ENCODE measurements at places on chromosomes 5 and 9.

DNA sequence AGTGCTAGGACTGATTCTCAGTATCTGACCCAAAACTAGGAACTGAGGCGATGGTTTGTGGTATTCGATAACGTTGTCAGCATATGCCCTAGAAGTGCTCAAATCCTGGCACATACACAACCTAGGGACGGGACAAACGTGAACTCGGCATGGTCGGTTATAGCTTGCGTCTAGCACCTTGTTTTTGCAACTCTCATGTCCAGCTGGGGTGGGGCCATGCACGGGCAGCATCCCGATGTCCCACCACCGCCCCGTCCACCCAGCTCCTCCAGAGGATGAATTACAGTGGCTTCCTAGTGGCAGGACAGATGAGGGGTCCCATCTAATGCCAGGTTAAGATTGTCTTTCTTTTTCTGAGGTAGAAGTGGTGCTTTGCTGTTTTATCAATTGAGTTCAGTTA, 31.6 kb downstream of the PROP1 start:
- DNase-seq, result no peak

DNA sequence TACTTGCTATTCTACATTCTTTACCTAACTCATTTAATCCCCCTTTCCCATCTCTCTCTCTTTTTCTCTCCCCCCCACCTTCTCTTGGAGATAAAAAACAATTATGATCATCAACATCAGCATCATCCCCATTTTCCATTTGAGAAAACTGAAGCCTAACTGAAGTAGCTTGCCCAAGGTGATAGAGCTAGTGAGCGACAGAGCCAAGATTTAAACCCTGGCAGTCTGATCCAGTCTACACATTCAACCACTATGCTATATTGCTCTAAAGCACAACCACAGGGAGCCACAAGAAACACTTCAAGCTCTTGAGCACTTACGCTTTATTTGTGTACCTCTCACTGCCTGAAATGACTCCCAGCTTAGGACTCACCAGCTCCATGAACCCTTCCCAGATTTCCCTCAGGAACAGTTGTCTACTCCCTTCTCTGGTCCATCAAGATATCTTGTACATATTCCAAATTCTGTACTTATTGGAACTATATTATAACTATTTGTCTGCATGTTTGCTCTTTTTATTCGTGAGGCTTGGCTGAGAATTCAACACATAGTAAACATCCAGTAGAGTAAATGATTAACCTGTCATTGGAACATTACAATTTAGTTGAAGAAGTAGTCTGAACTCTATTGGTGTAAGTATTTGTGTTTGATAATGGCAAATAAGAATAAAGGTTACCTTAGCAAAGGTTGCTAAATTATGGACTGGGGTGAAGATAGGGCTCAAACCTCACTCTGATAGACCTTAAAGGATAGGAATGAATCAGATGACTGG, 164.8 kb downstream of the EFNA5 start:
- no peak for DNase-seq

GRCh38 chr5:156971415-156971814, 8.4 kb upstream of the TIMD4 start:
- no peak for DNase-seq

DNA sequence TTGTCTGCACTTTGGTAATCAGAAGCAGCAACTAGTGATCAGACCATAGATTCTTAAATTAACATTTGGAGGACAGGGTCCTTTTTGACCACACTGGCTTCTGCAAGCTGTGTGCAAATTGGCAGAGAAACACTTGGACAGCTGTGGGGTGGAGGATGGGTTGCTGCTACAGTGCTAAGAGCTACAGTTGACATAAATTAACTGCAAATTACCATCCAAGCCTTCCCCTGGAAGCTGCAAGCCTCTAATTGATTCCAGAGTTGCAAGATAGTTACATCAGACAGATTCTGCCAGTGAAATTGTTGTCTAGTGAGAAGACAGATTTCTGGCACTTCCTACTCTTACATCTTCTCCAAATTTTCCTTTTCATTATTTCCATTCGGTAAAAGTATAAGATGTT, 517.7 kb downstream of the DIRAS2 start:
- no peak for DNase-seq

DNA sequence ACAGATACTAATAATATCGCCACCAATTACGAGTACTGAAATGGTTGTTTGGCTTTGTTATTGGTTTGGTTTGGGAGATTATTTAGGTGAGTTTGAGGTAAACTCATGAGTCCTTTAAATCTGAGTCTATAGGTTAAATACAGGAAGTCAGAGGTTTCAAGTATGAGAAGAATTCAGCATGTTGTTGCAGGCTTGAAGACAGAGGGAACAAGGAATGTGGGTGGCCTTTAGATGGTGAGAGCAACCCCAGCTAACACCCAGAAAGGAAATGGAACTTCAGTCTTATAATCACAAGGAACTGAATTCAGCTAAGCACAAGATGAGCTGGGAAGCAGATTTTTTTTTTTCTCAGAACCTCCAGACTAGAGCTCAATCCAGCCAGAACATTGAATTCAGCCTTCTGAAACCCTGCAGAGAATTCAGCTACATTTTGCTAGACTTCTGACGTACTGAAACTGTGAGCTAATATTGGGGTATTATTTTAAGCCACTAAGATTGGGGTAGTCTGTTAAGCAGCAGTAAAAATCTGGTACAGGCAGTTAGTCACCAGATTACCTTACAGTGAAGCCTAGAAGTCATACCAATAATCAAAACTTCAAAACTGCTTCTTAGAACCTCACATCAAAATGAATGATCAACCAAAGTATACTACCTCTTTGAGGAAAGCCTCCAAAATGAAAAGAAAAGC, 216.0 kb upstream of the PUM3 start:
- DNase-seq, result no peak

DNA sequence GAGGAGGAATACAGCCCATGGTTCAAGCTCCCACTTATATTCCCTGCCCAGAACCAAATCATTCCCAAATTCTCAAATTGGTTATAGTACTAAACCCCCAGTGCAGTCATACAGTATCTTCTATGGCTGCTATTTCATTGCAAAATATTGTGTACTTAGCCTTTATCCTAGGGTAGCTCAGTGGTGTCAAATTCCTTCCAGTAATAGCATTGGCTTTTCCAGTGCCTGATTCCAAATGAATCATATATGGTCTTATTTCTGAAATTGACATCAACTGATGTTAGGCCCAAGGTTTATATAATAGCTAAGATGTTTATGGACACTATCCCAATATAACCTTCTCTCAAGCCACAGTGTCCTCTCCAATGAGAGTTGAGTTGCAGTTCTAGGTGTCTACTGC, 256.7 kb downstream of the NDUFS4 start:
- no peak for DNase-seq

- no peak for DNase-seq
Observed at GRCh38 chr9:123283048-123283408, 14.6 kb upstream of the STRBP start.

GRCh38 chr5:164352695-164353094, 847.3 kb downstream of the MAT2B start:
- no peak for DNase-seq

GRCh38 chr9:87100001-87100400, 152.7 kb upstream of the GAS1 start:
- DNase-seq, result no peak

GRCh38 chr5:561408-561807, 37.2 kb upstream of the SLC9A3 start:
- DNase-seq, result no peak

DNA sequence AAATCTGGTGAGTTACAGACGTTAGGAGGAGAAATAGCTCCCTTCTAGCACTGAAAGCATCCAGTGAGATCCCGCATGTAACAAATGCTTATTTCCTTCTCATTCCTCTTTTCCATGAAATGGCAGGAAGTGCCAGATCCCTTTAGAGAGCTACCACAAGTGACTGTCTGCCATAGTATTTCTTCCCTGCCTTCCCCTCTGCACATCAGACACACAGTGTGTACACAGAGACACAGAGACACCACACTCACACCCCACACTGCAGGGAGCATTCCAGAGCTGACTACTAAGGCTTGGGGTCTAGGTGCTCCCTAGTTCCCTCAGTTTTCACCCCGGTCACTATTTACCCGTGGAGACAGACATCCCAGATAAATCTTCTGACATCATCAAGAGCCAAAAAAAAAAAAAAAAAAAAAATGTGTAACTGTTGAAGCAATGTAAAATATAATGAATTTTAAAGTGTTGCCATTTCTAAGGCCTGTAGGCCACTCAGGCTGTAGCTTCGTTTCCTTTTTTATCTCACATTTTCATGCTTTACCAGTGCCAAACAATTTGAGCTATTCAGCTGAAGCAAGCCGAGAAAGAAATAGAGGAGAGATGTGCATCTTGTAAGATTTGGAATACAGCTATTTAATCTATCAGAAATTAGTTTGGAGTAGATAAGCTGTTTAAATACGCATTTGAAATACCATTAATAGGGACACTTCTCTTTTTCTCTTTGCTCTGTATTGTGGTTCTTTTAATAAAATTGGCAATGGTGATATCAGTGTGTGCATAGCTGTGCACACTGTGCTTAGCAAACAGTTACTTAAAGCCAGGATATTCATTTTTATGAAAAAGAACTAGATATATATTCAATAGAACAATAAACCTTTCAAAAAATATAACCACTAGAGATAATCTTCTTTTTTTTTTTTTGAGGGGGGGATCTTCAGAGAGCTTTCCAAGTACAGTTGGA, 405.5 kb downstream of the PDE4D start:
- DNase-seq, result no peak

DNA sequence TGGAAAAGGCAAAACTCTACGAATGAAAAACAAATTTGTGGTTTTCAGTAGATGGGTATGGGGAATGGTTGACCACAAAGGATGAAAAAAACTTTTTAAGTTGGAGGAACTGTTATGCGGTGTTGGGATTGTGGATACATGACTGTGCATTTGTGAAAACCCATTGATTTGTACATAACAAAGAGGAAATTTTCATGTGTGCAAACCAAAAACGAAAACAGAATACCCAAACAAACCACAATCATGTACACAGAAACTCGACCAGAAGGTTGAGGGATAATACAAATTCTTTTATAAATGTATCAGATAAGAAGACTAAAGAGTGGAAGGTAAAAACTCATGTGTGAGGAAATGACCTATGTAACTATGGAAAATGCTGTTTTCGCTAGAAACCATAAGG, 1012.4 kb downstream of the CDH18 start:
- DNase-seq, result no peak

DNA sequence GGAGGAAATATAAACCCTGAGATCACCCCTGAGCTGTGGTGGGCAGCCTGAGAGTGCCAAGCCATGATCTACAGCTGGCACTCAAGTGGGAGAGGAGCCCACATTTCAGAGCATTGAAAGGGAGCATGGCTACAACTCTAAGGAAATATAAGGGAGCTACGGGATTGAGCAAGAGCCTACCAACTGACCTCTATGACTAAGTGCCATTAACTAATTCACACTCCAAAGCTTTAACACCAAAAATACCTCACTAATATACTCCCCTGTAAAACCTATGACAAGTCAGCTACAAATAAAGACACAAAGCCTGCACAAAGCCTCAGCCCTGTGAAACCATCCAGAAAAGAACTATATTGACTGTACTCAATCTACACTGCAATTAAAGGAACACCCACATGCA, 286.8 kb upstream of the RPS23 start:
- DNase-seq, result no peak

DNA sequence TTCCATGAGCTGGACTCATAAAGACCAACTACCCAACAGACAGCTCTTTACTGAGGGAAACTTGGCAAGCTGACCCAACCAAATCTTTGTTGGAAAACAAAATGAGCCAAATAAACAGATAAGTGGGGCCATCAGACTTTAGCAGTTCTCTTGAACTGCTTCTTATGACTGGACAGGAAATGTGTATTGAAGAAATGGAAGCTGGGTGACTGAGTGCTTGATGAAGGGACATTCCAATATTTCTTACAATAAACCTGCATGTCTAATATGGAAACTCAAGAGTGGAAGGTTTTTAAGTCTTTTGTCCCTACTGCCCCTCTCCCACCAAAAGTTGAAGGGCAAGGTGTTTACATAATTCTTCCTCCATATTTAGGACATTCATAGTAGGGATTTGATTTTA, 218.8 kb upstream of the NR4A3 start:
- DNase-seq, result no peak

DNA sequence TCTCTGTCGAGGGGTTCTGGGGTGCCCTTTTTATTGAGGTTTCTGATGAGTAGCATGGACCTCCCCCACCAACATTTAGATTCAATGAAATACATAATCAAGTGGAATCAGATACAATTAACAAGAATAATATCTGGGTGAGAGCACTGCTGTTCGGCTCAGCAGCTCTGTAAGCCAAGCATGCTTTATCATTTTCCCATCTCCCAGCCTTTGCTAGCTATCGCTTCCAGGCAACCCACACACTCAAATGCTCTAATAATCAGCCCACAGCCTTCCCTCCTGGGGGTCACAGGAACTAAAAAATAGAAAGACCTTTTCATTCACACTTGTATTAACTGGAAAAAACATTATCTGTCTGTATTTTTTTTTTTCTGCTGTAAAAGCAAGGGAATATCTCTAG, 8.9 kb downstream of the PLPPR1 start:
- no peak for DNase-seq

DNA sequence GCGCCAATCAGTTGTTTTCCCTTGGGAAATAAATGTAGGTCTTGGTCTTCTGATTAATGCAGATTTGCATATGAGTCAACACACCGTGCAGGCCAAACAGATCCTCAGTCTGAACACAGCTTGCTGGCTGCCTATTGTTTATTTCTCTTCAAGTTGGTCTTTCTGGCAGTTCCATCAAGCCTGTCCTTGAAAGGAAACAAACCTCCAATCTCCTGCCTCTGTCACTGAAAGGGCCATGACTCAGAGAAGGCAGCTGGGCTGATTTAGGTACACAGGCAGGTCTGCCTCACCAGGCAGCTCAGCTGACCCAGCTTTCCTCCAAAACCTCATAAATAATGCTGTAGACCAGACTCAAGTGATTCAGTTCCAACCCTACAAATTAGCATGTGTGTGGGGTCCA, 175.9 kb downstream of the MAN2A1 start:
- DNase-seq, result no peak

- DNase-seq, result no peak
Observed at GRCh38 chr9:21455320-21455719, 15.1 kb downstream of the IFNA1 start.

GRCh38 chr5:154220625-154221024, 30.1 kb downstream of the GALNT10 start:
- DNase-seq, result no peak

- DNase-seq, result no peak
Observed at GRCh38 chr9:90613502-90613901, 29.1 kb downstream of the DIRAS2 start.

- no peak for DNase-seq
Observed at GRCh38 chr5:155897761-155898160, 429.2 kb upstream of the SGCD start.

GRCh38 chr5:157548513-157549282, 26.9 kb downstream of the ADAM19 start:
- no peak for DNase-seq

GRCh38 chr5:139636975-139637408, 11.2 kb upstream of the CXXC5 start:
- no peak for DNase-seq

DNA sequence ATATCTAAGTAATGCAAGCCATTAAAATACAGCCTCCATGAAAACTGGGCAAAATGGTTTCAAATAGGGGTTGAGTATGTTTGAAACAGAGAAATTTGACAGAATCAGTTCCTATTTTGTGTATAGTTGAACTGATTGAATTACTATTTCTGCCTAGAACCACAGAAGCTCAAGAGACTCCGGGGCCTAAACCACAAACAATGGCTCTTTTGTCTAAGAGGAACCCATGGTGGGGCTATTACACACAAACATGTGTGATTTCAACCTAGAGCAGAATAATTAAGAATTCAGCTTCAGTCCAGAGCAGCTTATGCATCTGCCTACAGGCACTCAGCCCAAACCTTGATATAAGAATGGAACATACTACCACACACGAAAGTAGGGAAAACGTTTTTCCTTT, 171.2 kb upstream of the MPDZ start:
- no peak for DNase-seq
